Stimulated activated CD4-positive, alpha-beta T cell treated with anti-CD3 and anti-CD28 coated beads, TNF-alpha, amount 100 ng/mL, for 1 hour (primary cell): ENCODE measurements at places on chromosomes 3 and 15.

GRCh38 chr3:13370609-13371008 lies 49.5 kb downstream of the NUP210 start:
- no peak for DNase-seq

DNA sequence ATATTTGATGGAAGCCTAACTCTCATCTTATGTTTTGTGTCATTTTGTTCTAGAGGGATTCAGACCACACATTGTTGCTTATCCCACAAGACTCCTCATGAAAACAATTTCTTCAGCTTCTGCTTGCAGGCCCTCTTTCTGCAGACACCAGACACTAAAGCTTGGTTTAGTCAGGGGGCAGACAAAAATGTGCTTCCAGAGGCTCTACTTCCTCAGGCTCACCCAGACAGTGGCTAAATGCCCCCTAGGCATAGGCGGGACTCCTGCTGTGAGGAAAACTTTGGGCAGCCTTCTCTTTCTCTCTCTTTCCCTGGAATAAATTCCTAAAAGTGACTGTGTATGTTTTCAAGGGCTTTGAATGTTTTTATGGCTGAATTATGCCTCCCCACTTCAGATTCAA lies 435.4 kb upstream of the ATP11B start:
- DNase-seq = no peak

DNA sequence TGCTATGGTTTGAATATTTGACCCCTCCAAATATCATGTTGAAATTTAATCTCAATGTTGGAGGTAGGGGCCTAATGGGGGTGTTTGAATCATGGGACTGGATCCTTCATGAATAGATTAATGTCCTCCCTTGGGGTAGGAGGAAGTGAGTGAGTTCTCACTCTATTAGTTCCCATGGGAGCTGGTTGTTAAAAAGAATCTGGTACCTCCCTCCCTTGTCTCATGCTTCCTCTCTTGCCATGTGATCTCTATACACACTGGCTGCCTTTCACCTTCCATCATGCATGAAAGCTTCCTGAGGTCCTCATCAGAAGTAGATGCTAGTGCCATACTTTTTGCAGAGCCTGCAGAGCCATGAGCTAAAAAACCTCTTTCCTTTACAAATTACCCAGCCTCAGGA lies 177.7 kb upstream of the MCTP2 start:
- DNase-seq = no peak

DNA sequence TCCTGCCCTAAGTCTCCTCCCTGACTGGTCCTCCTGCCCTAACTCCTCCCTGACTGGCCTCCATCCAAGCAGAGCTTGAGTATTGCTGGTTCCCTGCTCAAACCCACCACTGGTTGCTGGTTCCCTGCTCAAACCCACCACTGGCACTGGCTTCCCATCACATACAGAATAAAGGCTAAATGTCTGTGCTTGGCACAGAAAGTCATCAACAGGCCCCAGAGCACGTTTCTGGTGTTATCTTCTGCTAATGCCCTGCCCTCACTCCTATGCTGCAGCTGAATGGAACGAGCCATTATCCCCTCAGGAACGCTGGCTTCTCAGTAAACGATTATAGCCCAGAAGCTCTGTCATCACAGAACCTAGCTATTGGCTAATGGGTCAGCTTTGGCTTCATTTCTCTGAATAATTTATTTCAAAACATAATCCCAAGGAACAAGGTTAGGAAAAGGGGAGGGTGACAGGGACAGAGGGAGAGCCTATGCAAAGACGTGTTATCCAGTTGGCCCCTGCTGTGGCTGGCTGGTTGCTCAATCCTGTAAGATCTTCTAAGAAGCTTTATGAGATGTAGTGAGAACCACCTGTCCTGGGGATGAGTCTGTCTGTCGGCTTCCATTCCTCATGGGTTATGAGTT lies 6.3 kb upstream of the MUC20 start:
- DNase-seq = no peak

- peak; percentile 13 for DNase-seq
Observed at GRCh38 chr3:185353823-185354614, 8.9 kb upstream of the MAP3K13 start.

DNA sequence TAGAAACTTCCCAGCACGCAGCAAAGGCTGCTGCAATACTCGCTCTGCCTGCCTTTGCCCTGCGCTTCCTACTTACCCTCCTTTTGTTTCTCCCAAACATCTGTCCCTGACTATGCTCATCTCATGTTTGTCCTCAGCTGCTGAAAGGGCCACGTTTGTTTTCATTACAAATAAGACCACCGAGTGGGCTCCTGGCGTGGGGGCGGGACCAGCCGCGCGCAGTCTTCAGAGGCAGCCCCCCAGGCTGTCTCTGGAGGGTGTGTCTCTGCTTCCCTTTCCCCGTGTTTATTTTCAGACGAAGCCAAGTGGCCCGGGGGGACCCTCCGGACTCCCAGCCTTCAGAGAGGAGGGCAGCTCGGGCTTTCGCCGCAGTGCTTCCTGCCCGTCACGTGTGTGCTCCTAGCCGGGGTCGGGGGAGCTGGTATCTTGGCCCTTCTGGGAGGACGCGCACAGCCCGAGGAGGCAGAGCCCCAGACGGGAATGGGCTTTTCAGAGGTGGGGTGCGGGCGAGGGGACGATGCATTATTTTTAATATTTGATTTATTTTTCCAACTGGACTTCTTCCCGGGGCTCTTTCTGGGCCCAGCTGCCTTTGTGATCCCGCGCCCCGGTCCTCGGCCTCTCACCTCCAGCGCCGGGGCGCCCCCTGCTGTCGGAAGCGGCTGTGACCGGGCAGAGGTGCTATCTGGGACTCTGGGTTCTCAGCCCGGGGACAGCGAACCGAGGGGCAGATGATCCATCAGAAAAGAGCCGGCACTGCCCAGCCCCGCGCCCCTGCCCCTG lies 70.0 kb upstream of the CGNL1 start:
- peak; percentile 90 for DNase-seq

DNA sequence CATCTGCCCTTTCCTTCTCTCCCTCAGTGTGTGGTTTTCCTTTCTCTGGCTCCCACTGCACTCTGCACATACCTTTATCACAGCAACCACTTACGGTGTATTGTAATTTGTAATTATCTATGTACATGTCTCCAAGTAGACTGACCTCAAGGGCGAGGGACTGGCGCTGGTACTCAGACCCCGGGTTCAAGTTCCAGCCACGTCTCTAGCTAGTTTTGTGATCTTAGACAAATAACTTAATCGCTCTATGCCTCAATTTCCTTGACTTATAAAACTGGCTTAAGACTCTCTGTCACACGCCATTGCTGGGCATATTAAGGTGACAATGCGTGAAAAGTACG lies 607 bp upstream of the SENP2 start:
- DNase-seq = no peak

GRCh38 chr3:41489231-41489630 lies 289.9 kb downstream of the CTNNB1 start:
- no peak for DNase-seq

GRCh38 chr3:43786526-43787305 lies 96.0 kb downstream of the ABHD5 start:
- DNase-seq = no peak

- no peak for DNase-seq
Observed at GRCh38 chr3:42699511-42699971, 3.1 kb downstream of the HHATL start.

GRCh38 chr3:33061782-33062181 lies 35.2 kb downstream of the GLB1 start:
- no peak for DNase-seq

DNA sequence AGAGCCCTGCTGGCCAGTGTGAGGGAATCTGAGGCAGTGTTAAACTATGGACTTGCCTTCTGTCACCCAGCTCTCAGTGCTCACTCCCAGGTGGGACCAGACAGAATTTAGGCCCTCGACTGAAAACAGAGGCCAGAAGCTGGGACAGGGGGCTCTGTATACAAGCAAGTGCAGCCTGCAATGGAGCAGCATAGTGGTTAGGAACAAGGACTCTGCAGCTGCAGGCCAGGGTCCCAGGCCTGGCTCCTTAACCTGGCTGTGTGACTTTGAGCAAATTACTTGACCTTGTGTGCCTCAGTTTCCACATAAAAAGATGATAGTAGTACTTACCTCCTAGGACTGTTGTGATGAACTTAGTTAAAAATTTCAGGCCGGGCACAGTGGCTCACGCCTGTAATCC lies 39.8 kb downstream of the CMTM7 start:
- no peak for DNase-seq

- no peak for DNase-seq
Observed at GRCh38 chr15:41692049-41692448, 31.8 kb downstream of the MGA start.

DNA sequence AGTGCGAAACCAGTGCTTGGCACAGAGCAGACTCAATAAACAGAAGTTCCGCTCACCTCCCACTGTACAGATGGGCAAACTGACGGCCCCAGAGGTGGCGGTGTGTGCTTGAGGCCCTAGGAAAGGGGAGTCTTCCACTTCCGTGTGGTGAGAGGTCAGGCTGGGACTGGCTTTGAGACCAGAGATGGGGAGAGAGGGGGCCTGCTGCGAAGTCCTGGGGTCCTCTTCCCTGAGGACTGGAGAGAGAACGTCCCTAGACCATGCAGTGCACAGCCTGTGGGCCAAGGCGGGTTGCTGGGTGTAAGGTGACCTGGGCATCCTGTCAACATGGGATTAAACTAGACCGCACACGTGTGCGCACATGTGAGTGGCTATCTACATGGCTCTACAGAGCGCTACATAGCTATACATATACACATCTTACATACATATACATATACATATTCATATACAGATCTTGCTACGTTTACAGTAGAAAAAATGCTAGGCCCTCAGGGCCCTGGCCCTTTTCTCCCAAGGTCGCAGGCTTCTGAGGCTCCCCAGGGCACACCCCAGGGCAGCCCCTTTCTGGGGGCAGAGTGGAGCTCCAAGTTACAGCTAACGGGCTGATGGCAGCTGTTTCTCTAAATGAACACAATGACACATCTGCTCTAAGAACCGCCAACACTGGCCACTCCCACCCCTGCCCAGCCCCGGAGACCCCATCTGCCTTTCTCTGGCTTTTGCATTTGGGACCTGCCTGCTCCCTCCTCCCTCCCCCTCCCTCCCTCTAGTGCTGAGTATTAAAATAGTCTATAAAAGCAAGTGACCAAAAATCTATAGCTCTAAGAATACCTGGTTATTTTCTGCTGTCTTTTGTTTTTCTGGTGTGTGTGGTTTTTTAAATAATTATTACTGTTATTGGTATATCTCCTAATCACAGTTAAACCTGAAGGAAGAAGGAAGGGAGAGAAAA lies 47.0 kb downstream of the HCN4 start:
- DNase-seq = no peak

GRCh38 chr3:133881492-133881891 lies 14.2 kb downstream of the RAB6B start:
- no peak for DNase-seq
